Progenitor cell of endocrine pancreas (in vitro differentiated cells): ENCODE measurements at places on chromosomes 12 and 14. TPM values are rescaled to one million over a fixed set of nuclear protein-coding genes. Genes with fewer than 3 reads are reported as not detected.
A peak's percentile ranks its signal among the peaks of the same experiment; 100 is the strongest.

Gene HCAR1
- 0.22 and 0.62 TPM in 2 replicates for total RNA-seq

Gene NR1H4
- not detected in 2 replicates for total RNA-seq

Gene KIF26A
- total RNA-seq: 7.0 and 7.4 TPM in 2 replicates

Gene AKAP3
- 3.3 and 3.5 TPM in 2 replicates for total RNA-seq

DNA sequence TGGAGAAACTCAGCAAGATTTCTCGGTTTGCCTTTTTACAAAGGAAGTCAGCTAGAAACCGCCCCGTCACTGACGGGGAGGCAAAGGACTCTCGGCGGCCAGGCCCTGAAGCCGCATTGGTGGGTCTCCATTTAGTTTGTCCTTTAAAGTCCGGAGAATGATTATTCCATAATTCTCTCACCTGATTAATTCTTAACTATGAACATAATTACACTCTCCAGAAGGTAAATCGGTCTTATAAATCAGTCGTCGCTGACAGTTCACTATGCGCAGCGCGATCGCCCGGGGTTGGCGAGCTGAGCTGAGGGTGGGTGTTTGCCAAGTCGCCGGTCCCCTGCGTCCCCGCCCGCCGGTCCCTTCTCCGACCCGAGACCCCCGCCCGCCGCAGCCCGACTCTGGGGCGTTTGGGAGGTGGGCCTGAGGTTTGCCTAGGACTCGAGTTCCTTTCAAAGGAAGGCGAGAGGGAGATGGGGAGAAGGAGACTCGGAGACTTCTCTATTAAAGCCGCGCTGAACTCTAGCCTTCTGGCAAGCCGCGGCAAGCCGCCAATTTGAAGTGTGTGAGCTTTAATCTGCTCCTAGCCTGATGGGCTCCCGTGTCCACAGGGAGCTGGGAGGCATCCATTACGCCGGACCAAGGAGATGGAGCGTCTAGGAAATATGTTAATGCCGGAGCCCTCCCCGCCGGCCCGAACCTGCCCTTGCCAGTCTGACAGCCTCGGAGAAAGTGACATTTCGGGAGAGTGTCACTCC lies 392.9 kb downstream of the NOVA1 start:
- DNase-seq: peak; percentile 20

DNA sequence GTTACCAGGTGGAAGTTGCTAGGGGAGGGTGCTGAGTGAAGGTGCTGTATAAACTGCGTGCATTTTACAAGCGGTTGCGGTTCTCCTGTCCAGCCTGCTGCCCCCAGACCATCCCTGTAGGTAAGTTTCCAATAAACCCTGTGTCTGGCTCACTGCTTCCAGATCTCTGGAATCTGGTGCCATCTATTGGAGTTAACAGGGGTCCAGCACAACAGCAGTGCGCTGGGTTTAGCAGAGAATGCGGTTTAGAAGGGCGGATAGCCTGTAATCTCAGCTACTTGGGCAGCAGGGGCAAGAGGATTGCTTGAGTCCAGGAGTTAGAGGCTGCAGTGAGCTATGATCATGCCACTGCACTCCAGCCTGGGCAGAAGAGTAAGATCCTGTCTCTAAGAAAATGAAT lies 4.9 kb downstream of the AACS start:
- no peak for DNase-seq

Gene PPP1R12A
- total RNA-seq: 73.2 and 82.9 TPM in 2 replicates

Gene PLEKHH1
- 119 and 127 TPM in 2 replicates for total RNA-seq

GRCh38 chr14:104386151-104386841 lies 193.3 kb upstream of the C14orf180 start:
- no peak for DNase-seq

- DNase-seq: no peak
Measured at GRCh38 chr14:106844608-106845285, 1318.4 kb downstream of the TMEM121 start.

Gene C12orf54
- total RNA-seq: not detected in 2 replicates

Gene JAG2
- total RNA-seq: 3.8 and 8.5 TPM in 2 replicates

DNA sequence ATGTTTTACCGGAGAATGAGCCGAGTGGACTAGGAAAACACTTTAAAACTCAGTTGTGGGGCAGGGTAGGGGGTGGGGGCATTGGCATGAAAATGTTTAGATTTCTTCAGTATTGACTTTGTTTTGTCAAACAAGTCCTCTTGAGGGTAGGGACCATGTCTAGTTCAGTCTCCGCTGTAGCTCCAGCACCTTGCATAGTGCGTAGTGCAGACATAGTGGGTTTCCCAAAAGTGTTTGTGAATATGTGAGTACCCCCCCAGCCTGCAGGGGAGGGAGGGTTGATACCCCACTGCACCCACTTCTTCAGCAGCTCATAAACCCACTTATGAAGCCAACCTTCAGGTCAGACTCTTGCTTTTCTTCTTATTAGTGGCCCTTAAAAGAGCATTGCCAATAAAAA lies 71.4 kb downstream of the TTC9 start:
- no peak for DNase-seq

DNA sequence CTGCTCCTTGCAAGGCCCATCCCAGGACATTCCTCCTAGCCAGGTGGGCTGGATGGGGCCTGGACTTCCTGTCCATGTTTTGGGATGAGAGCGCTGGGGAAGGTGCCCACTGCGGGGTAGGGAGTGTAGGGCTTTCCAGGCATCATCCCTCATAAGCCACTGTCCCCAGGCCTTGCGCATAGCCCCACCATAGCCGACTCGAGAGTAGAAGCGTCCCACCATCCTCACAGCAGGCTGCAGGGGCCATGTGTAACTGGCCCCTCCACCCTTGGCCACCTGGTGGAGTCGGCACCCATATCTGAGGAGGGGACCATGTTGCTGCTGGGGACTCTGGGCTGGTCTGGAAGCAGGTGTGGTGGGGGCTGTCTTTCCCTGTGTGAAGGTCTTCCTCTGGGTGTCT lies 30.5 kb downstream of the SH2B3 start:
- DNase-seq: no peak

Gene TTC6
- 39.3 and 46.7 TPM in 2 replicates for total RNA-seq

Gene CCDC197
- total RNA-seq: not detected in 2 replicates

DNA sequence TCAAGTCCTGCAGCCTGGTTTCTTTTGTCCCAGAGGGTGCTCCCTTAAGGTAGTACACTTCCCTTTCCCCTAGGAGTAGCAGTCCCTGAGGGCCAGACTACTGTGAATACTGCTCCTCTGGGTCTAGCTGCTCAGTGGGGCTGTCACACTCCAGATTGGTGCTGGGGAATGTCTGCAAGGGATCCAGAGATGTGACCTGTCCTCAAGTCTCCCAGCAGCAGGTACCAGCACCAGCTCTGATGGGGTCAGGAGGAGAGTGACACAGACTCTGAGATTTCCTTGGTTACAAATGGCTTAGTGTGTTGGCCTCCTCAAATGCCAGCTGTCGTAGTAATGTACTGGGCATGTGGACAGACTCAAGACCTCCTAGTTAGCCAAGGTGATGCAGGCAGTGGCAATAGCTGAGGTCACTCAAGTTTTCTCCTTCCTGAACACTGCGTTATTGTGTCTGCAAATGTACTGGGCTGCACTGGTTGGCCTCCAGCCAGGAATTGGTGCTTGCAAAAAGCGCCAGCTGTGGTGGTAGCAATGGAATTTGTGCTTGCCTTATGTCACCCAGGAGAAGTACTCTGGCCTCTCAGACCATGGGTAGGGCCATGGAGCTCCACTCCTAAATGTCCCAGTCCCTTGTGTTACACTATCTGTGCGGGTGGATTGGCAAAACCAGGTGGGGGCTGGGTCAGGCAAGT lies 36.4 kb upstream of the AEBP2 start:
- no peak for DNase-seq

DNA sequence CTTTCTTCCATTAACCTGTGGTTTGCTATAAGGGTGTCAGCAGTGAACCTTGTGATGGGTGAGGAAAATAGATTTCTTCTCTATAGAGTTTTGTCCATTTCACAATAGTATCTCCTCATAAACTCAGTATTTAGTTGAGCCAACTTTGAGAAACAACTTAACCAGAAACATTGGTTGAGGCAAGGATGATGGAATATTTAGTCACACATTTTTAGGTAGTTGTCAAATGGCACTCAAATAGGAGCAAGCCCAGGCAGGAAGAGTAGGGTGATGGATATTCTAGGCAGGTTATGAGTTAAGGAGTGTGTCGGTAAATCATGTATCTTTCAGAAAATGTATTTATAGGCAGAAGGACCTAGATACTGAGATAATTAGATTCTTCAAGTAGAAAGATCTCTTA lies 1267.6 kb downstream of the SLC16A7 start:
- no peak for DNase-seq

Gene ZDHHC22
- 0.13 and 0.14 TPM in 2 replicates for total RNA-seq

GRCh38 chr12:52892974-52893373 lies 11.9 kb downstream of the KRT8 start:
- DNase-seq: no peak

- no peak for DNase-seq
Measured at GRCh38 chr12:78086553-78087362, 256.1 kb downstream of the NAV3 start.

Gene PRKCH
- 4.5 and 5.1 TPM in 2 replicates for total RNA-seq

DNA sequence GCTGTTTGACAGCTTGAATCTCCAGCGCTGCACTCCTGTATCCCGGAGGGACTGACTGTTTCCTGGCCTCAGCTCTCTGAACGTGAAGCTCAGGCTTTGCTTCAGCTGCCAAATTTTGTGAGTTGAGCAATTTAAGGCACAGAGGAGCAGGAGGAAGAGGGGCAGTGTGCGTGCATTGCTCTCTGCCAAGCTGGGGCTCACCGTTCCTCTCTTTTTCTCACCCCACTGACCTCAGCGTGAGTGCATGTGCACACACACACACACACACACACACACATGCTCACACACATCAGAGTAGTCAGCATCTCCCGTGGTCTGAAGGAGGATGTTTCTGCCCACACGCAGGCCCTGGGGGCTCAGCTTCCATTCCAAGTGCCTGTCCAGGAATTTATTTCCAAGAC lies 27.8 kb upstream of the BDKRB2 start:
- no peak for DNase-seq

Gene SMCO2
- total RNA-seq: 1.4 and 1.6 TPM in 2 replicates

GRCh38 chr12:8701046-8701660 lies 3.4 kb downstream of the RIMKLB start:
- DNase-seq: no peak

GRCh38 chr14:24335461-24336171 lies 745 bp upstream of the ADCY4 start:
- DNase-seq: no peak

Gene RILPL1
- 25.4 and 26.2 TPM in 2 replicates for total RNA-seq

Gene SERPINA1
- 411 and 431 TPM in 2 replicates for total RNA-seq

DNA sequence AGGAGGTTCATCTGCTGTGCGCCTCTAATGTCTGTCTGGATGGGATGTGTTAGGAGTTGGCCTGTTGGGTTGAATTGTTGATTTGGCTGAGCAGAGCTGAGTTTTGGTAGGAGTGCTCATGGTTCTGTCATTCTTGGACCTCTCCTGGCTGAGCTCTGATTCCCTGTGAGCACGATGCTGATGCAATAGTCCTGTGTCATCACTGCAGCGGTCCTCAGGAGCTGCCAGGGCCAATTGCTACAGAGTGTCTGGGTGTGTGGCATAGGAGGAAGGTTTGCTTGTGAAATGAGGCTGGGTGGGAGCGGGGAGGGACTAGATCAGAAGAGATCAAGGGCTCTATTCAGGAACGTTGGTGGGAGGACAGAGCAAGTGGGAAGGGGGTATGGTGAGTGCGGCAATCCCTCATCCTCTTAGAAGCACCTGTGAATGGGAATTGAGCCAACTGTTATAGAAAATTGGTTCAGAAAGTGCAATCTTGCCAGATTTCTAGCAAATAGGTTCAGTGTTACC lies 21.2 kb downstream of the PEX5 start:
- DNase-seq: no peak

DNA sequence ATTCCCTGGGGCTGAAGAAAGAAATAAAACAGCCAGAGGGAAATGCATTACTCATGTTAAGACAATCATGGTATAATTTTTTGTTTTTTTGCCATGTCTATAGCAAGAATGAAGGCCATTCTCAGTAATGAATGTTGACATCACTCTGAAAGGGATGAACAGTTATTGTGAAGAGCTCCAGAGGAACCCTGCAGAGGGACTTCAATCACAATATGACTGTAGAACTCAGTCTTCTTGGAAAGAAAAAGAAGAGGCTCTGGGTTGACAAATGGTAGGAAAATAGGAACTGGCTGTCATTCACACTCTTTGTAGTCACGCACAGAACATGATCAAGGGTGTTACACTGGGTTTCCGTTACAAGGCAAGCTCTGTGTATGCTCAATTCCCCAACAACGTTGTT lies 73.8 kb upstream of the DACT1 start:
- DNase-seq: no peak

- DNase-seq: peak; percentile 53
Measured at GRCh38 chr12:4379405-4379804, at the start of gene FGF23. TSS of gene FGF23 (minus strand) at chr12:4379712. CDS start at chr12:4379582, 130 bp downstream.

GRCh38 chr12:42918443-42918842 lies 328.9 kb upstream of the PRICKLE1 start:
- DNase-seq: no peak

Gene KLHL33
- 0.04 and 0.05 TPM in 2 replicates for total RNA-seq

GRCh38 chr12:101653030-101653429 lies 44.4 kb upstream of the CHPT1 start:
- no peak for DNase-seq

- peak; percentile 31 for DNase-seq
Measured at GRCh38 chr12:67269633-67270573, 745 bp downstream of the CAND1 start.

DNA sequence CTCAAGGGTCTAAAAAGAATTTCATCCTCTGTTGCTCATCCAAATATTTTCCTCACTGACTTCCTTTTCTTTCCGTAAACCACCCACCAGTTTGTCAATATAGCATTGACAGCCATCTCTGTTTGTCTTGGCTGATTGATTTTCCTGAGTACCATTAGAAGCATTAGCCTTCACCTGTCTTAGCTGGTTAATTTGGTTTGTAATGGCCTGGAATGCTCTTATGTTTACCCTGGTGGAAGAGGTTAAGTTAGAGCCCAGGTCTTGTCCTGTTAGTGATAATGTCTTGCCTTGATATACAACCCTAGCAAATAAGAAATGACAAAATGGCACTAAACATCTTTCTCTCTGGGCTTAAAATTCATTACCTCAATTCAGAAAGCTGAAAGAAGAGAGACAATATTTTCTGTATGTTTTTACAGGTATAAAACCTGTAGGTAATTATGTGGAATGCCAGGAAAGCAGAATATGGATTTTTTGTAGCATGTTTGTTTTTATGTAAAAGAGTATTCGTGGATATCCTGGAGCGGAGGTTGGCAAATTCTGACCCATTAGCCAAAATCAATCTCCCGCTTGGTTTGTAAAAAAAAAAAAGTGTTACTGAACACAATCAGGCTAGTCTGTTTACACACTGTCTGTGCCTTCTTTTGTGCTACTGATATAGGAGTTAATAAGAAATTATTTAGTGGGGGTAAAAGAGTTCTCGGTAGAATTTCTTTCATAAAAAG lies 224.4 kb upstream of the DAAM1 start:
- DNase-seq: no peak

GRCh38 chr14:97299661-97300060 lies 502.5 kb downstream of the VRK1 start:
- no peak for DNase-seq

GRCh38 chr14:49875640-49876198 lies 17.2 kb upstream of the ARF6 start:
- DNase-seq: no peak

- DNase-seq: no peak
Measured at GRCh38 chr14:22748631-22749068, 17.8 kb upstream of the OXA1L start.

- no peak for DNase-seq
Measured at GRCh38 chr12:93786656-93787397, 109.7 kb downstream of the CRADD start.

Gene LLPH
- 20.8 and 22.4 TPM in 2 replicates for total RNA-seq
